NCI-H2171 treated with DMSO at 0.1 percent for 48 hours (cell line): ENCODE measurements at places on chromosomes 4 and X.

DNA sequence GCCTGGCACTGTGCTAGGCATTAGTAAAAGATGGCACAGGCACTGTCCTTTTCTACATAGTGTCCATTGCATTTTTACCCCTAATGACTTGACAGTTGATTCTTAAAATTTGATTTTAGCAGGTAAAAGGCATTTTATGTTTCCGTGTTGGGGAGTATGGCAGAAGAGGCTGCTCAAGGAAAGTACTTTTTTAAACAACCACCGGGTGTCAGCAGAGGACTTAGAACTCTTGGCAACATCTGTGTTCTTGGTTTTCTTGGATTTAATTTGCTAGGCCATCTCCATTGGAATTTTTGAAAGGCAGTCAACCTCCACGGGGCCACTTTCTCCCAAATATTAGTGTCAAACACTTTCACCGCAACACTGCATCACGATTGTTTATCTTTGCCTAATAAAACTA is 102.9 kb downstream of the TSPAN7 start:
- peak; percentile 36 for DNase-seq

GRCh38 chrX:22634083-22634482 is 361.4 kb downstream of the CBLL2 start:
- DNase-seq, result no peak

GRCh38 chr4:153564630-153565525 is 98.7 kb downstream of the TMEM131L start:
- peak; percentile 53 for DNase-seq

GRCh38 chr4:186840222-186840701 is 116.6 kb upstream of the FAT1 start:
- DNase-seq, result no peak

DNA sequence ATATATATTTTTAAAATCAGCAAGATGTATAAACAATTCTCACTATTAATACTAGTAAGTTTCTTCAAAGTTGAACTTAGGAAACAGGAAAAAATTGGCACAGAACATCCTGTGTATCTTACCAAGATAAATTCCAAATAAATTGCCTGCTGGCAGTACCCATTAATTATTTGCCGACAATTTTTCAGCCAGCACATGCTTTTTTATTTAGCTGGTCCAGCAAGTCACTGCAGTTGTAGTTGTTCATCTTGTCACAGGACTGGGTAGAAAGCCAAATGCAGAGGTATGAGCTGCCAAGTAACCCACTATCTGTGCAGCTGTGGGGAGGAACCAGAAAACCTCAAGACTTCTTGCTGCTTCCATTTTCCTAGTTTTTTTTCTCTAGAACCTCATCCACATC is 113.4 kb downstream of the PACRGL start:
- no peak for DNase-seq

GRCh38 chrX:2828344-2828958 is at the start of gene GYG2:
TSS of gene GYG2 (plus strand) at chrX:2828930. CDS start at chrX:2830189, 1,259 bp downstream.
- DNase-seq, result no peak

GRCh38 chrX:108167211-108167872 is 75.8 kb downstream of the ATG4A start:
- DNase-seq, result no peak

- no peak for DNase-seq
Measured at GRCh38 chr4:139985401-139985800, 168.6 kb downstream of the MAML3 start.

DNA sequence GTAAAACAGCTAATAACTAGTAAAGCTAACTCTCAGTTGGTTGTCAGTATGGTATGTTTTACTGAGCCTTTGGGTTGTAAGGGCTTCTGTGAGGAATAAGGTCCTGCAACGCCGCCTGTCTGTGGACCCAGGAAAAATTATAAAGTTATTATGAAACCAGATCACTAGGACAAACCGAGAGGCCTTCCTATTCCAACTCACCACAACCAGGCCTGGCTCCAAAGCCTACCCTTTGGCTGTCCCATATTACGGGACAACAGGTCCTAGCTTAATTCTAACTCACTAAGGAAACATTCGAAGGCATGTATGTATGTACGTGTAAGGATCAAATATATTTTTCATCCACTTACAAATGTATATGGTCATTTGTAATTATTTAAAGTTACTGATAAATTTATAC is 1.4 kb downstream of the ANKRD17 start:
- DNase-seq, result no peak

DNA sequence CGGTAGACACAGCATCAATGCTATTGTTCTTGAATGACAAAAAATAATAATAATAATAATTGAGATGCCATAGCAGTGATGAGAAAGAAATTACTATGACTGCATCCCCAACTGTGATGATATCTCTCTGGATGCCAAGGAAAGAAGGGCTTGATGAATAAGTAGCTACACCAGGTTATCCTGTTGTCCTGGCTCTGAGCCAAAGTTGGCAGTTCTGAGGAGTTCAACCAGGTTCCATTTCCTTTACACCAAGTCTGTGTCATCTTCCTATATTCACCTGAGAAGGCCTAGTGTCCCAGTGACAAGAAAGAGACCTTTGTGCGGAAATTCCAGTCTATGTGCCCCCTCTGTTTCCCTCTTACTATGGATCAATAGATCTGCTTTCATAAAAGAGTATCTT is 3.4 kb upstream of the MAML3 start:
- DNase-seq, result no peak

DNA sequence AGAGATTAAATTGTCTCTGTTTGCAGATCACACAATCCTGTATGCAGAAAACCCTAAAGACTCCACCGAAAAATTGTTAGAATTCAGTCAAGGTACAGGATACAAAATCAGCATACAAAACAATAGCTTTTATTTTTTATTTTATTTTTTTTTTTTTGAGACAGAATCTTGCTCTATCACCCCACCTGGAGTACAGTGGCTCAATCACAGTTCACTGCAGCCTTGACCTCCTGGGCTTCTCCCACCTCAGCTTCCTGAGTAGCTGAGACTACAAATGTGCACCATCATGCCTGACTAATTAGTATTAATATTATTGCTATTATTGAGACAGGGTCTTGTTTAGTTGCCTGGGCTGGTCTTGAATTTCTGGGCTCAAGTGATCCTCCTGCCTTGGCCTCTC is 8.9 kb upstream of the PLXNB3 start:
- DNase-seq, result no peak

DNA sequence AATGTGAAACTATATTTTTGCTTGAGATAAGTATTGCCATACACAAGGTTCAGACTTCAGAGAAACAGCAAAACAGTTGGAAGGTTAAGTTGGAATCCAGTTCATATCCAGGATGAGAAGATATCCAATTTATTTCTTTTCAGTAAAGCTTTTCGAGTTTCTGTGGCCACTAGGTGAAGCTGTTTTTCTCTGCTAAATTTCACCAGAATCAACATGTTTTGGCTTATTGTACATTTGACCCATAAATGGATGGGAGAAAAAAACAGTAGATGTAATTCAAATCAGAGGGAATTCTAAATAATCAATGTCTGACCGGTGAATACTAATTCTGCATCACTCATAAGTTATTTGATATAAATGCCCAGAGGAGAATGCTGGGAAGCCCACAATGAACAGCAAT is 9.1 kb upstream of the METTL14 start:
- no peak for DNase-seq

DNA sequence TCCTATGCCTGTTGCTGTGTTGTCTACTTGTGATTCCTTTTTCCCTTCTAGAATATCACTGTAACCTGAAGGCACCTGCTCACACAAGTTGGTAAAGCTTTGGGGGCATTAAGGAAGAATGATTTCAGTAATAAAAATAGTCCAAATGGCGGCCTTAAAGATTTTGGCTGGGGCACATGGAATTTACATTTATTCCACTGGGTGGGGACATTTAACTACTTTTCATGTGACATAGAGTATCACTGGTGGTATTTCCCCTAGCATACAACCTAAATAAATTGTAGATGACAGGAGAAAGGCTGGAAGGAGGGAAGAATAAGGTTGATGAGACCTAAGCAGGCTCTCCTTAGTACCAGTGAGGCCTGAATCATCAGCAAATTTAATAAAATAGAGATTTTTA is 121.8 kb upstream of the EDA2R start:
- no peak for DNase-seq
